ENCODE measurements at places on chromosomes 7 and 10.

- no peak for DNase-seq
These were observed 159.7 kb downstream of the SGMS1 start for GRCh38 chr10:50464004-50464409.

GRCh38 chr10:102975483-102976379 lies 57.6 kb downstream of the CNNM2 start:
- no peak for DNase-seq

DNA sequence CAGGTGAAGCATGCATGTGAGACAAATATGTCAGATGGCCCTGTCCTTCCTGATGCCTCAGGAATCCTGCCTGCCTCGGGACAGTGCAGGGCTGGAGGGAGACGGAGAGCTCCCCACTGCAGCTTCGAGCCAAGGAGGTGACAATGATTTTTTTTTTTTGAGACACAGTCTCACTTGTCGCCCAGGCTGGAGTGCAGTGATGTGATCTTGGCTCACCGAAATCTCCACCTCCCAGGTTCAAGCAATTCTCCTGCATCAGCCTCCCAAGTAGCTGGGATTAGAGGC lies 68.8 kb downstream of the OAT start:
- no peak for DNase-seq

- DNase-seq = no peak
These were observed 951 bp downstream of the ELOVL3 start for GRCh38 chr10:102227050-102227449.

DNA sequence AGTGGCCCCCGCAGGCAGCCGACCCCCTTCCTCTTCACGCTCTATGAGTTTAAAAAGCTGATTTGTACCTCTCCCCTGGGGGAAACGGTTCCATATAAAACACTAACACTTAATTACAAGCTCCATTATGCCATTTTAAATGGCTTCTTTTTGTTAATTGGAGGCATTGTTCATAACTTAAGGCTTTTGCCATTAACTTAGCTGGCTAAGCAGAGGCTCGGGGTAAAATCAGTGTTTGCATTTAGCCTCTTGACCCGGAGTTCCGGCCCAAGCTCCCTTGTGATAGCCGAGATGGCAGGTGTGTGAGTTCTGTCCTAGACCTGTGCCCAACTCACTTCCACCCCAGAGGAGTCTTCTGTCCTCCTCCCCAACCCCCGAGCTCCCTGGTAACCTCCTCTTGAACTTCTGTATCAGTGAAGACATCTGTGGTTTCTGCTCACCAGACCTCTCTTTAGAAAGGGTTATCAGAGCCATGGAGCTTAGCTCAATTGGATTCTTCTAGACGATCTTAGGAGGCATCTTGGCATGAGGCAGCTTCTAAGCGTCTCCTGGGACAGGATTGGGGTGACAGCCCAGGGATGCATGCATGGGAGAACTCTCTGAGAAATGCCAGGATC lies 34.2 kb upstream of the SH2B2 start:
- no peak for DNase-seq

DNA sequence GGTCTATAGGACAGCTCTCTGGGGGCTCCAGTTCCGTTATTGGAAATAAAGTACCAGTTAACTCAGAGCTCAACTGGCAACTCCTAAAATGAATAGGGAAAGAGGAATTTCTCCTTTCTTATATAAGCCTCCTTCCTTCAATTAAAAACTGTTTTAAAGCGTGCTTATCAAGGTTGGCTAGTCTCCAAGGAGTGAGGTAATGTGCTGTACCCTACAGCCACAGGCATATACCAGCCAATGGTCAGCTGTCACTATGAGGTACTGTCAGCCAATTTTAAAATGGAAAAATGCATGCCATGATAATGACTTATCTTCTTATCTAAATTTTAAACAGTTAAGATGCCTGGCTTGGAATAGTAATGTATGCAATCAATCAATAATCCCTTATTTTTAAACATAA lies 76.2 kb downstream of the PLCE1 start:
- no peak for DNase-seq

- DNase-seq = no peak
These were observed 127.2 kb downstream of the PPP1R17 start for GRCh38 chr7:31814187-31814586.

DNA sequence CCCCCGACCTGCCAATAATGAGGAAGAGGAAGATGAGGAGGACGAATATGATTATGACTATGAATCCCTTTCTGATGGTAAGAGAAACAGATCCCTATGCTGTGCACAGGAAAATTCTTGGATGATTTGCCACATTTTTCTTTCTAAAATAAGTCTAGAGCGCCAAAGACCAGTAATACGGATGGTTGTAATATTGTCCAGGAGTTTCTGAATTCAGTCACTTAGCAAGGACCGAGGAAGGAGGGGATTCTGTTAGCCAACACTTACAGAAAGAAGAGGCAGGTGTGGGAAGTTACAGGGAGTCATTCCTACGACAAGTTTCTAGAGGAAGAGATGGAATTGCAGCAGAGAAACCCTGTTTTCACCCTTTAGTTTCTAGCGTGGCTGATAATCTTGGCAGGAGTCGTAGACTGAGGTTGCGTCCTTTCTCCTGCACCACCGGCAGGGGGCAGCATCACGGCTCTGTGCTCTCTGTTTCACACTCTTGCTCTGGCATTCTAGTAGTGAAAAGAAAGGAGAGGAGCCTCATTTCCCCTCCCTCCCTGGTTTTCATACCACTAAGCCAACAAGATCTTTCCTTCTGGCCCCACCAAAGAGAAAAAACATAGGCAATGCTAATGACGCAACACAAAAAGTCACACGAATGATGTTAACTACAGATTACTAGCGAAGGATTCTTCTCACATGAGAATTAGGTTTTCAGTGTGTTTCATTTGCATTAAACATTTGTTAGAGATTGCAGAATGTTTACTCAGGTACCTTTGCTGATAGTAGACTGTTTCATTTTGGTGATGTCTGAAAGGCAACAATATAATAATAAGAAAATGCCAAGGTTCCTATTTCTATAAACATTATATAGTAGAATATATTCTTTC lies 82.7 kb downstream of the NOC3L start:
- DNase-seq = no peak

GRCh38 chr10:123922126-123922525 lies 30.5 kb upstream of the CPXM2 start:
- DNase-seq = no peak

DNA sequence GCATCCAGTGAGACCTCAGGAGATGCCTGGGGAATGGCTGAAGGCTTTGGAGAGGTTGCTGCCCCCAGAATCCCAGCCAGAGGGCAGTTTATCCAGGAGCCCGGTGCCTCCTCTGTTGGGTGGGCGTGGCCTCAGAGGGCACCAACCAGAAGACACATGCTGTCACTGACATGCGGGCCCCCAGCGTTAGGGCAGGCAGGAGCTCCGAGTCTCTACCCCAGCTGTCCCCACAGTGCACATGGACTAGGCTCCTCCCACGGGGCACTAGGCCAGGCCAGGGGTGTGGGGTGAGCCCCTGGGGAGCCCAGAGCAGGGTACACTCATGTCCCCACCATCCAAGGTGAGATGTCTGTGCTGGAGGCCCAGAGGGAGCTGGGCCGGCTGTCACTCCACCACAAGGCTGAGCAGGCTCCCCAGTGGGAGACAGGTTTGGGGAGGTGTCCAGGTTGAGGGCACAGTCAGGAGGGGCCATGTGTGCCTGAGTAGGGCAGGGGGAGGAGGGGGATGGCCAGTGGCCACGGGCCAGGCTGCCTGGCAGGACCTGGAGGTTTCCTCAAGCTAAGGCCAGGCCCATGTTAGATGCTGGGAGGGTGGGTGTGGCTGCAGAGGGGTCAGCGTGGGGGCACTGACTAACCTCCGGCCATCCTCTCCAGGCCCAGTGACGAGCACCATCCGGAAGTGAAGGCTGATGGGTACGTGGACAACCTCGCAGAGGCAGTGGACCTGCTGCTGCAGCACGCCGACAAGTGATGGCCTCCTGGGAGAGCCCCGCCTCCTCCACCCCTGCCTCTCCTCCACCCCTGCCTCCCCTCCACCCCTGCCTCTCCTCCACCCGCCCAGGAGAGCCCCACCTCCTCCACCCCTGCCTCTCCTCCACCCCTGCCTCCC lies 131.3 kb downstream of the FAM53B start:
- DNase-seq = no peak

DNA sequence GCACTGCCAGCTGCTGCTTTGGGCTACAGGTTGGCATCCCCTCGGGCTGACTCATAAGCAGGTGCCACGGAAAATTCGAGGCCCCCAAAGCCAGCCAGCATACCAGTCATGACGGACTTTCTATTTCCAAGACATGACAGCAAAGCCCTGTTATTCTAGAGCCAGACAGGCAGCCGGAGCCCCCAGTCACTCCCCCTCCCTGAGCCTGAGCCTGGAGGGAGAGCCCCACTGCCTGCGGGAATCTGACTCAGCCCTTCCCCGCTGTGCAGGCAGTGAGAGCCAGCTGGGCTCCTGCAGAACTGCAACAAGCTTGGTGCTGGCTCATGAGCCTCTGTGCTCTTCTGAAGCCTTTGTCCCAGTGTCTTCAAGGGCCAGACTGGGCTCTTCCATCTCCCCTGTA lies 15.8 kb downstream of the BTBD16 start:
- DNase-seq = no peak

DNA sequence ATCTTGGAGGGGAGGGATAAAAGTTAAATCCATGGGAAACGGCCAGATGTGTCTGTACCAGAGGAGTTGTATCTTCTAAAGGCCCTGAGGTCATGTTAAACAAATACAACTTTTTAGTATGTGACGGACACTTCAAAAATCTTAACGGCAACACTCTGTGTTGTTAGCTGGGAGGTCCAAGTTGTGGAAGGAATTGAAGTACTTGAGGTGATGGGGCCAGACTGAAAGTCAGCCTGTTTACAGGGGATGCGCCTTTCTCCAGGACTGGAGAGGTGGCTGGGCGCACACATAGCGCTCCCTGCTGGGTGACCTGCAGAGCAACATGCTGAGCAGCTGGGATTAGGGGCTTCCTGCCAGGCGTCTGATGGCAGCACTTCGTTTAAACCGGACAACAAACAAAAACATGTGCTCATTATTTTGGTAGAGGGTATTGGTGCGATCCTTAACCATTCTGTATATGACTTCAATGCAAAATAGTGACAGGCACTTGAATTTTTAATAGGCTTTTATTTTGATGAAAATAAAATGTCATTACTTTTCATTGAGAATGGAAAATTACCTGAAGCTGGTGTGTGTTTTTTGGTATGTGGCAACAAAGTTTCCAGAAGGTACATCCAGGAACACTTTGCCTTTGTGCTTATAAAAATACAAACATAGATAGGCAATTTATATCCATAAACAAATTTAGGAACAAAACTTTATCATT lies 198.2 kb downstream of the MLLT10 start:
- no peak for DNase-seq

DNA sequence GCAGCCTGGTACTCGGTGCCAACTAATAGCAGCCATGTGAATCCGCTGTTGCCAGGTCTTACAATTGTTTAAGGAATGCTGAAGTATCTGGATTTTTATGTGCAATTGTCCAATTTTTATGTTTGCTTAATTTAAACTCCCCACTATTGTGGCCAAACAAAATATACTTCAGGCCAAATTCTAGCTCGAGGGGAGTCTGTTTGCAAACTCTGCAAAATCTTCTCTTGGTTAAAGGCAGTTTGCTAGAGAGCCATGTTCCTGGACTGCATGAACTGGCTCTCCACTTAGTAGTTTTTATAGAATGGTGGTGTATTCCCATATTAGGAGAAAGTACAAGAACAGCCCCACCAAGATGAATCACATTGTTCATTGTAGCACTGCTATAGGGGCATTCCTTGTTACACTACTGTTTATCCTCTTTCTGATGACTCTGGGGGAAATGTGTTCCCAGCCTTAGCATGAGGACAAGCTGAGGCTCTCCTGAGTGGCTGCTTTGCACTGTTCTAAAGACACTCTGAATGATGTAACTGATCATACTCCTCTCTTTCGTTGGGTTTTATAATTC lies 178.0 kb upstream of the GLI3 start:
- DNase-seq = no peak

- DNase-seq = no peak
These were observed 69.4 kb downstream of the DNAJB6 start for GRCh38 chr7:157405914-157406810.

GRCh38 chr10:128896963-128897362 lies 570.1 kb upstream of the MGMT start:
- DNase-seq = no peak

DNA sequence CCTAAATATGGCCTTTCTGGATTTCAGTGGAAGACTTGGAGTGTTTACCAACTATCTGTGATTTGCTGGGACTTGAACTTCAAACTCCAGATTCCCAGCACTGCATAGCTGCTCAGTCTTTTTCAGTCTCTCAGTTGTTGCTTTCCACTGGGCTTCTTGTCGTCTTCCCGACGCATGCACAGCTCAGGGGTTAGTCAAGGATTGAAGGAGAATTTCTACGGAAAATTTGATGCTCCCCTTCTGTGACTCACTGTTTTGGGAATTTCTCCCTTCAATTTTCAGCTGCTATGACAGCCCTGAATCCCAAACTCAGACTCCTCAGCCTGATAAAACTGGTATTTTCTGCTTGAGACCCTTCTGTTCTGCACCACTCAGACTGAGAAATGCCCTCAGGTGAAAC lies 91.7 kb downstream of the CYP26A1 start:
- no peak for DNase-seq

DNA sequence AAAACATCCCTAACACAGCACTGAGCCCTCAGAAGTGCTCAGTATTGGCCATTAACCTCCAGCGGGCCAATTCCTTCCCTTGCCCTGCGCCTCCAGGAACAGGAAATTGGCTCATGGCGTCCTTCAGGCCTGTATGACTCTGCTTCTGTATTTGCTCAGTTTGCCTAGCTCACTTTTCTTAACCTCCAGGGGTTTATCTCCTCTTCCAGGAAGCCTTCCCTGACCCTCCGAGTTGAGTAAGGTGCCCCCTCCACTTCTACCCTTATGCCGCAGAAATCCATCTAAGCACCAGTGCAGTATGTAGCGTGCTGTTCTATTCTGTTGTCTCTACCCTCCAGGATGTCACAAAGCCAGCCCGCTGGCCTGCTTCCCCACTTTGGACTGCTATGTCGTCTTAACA lies 1.1 kb upstream of the SFXN4 start:
- no peak for DNase-seq

- no peak for DNase-seq
These were observed 64.4 kb downstream of the RAB18 start for GRCh38 chr10:27568196-27569175.

GRCh38 chr7:79615871-79616640 lies 162.6 kb upstream of the MAGI2 start:
- DNase-seq = no peak

GRCh38 chr10:51462076-51462779 lies 237.2 kb downstream of the CSTF2T start:
- no peak for DNase-seq

- DNase-seq = no peak
These were observed 209.1 kb downstream of the TRIL start for GRCh38 chr7:28748933-28749584.

- DNase-seq = no peak
These were observed 165.2 kb upstream of the PTER start for GRCh38 chr10:16271571-16271970.

DNA sequence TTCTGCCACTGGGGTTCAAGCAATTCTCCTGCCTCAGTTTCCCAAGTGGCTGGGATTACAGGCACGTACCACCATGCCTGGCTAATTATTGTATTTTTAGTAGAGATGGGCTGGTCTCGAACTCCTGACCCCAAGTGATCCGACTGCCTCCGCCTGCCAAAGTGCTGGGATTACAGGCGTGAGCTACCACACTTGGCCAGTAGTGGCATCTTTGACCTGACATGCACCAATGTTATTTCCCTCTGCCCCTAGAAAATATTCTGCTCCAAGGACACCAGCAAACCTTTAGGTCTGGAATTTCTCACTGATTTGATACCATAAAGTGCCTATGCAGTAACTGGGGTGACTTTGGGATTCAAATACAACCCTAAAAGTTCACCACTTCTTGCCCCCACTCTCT lies 179.4 kb downstream of the ARID5B start:
- no peak for DNase-seq
